ENCODE measurements at places on chromosomes 12 and 14. TPM values are rescaled to one million over a fixed set of nuclear protein-coding genes. Genes with fewer than 3 reads are reported as not detected.

DNA sequence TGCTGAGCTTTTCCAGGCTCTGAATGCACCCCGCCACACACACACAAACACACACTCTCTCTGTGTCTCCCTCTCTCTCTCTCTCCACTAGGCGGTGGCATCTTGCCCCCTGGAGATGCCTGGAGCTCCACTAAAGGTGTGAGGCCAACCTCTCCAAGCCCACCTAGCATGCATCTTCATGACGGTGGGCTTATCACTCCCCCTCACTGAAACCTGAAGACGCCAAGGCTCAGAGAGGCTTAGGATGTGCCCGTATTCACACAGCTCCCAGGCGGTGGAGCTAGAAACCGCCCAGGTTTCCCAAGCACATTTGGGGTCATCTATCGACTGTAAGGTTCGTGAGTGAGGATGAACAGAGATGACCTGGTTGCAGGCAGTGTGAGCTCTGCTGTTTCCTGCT, 42.6 kb upstream of the BCL11B start:
- H3K27ac ChIP-seq, result no peak overlapping the region
- DNase-seq, result no peak
- H3K4me1 ChIP-seq, result no peaks in the 10 kb centered on the region
- H3K27me3 ChIP-seq, result no peaks in the 10 kb centered on the region
- no peak overlapping the region for H3K4me3 ChIP-seq

- no peak for DNase-seq
- no peaks in the 10 kb centered on the region for H3K27me3 ChIP-seq
- no peak overlapping the region for H3K4me3 ChIP-seq
- H3K4me1 ChIP-seq, result peaks cover 48% of the 10 kb centered on the region
Observed at GRCh38 chr12:50211392-50212070, 44.4 kb upstream of the CERS5 start.

Gene HSPB8
- 7.1 TPM for total RNA-seq

Gene WSCD2
- total RNA-seq, result not detected

Gene CLECL1
- total RNA-seq, result not detected

GRCh38 chr14:68791078-68791901, 1.6 kb downstream of the ZFP36L1 start:
- H3K4me3 ChIP-seq, result peak overlapping the region; percentile 59
- peaks cover 30% of the 10 kb centered on the region for H3K4me1 ChIP-seq
- no peak overlapping the region for H3K27ac ChIP-seq
- DNase-seq, result no peak
- H3K27me3 ChIP-seq, result no peaks in the 10 kb centered on the region

DNA sequence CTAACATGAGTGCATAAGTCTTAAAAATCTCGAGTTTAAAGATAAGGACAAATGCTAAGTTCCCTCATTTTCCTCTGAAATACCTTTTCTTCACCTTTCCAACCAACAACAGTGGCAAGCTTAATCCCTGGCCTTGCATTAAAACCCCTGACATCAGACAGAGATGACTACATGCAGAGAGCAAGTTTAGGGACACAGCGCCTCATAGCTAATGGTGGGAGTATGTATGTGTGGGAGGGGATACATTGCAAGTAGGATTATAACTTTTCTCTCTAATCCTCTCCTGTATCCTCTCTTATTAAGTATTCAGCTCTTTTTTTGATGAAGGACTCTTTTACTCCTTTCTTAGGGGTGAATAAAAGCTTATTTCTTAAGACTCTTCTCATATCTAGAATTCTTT, 547.1 kb downstream of the CCER1 start:
- H3K27ac ChIP-seq, result no peak overlapping the region
- H3K36me3 ChIP-seq, result no peaks in the 10 kb centered on the region
- no peaks in the 10 kb centered on the region for H3K27me3 ChIP-seq
- no peaks in the 10 kb centered on the region for H3K4me1 ChIP-seq

GRCh38 chr12:10553148-10553547, 47.5 kb downstream of the EIF2S3B start:
- H3K36me3 ChIP-seq, result no peaks in the 10 kb centered on the region
- no peak for DNase-seq
- H3K27me3 ChIP-seq, result no peaks in the 10 kb centered on the region

DNA sequence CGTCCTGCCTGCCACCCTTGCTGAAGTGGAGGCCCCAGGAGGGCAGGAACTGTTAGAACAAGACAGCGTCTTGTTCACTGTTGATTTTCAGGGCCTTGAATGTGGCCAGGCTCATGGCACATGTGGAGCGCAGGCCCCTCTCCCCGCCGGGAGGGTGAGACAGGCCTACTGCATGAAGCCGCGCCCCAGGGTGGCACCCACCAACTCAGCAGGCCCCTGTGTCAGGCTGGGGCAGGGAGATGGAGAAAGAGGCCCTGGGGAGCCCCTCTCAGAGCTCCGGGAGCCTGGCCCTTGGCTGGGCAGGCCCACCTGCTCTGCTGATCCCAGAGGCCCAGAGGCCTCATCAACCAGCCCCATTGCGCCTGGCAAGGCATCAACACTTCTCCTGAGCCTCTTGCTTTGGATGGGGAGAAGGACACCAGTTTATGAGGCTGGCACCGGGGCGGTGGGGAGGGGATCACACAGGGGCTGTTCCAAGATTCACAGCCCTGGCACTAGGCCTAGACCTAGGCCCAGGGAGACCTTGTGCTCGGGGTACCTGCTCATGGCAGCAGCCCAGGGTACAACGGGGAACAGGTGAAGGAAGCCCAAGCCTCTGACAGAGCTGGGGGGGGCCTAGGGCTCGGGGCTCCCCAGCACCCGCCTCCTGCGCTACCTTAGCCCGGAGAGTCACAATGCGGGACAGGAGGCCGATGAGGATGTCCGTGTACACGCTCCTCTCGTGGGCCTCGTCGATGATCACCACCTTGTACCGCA, 18.1 kb downstream of the DHX37 start:
- H3K36me3 ChIP-seq, result peaks cover 70% of the 10 kb centered on the region
- H3K4me1 ChIP-seq, result no peaks in the 10 kb centered on the region
- H3K27ac ChIP-seq, result no peak overlapping the region
- no peak overlapping the region for H3K4me3 ChIP-seq

- H3K4me3 ChIP-seq, result no peak overlapping the region
- no peak overlapping the region for H3K27ac ChIP-seq
- peaks cover 76% of the 10 kb centered on the region for H3K4me1 ChIP-seq
- no peaks in the 10 kb centered on the region for H3K36me3 ChIP-seq
- no peaks in the 10 kb centered on the region for H3K27me3 ChIP-seq
Observed at GRCh38 chr12:52197371-52198231, 5.8 kb upstream of the KRT80 start.

Gene ST8SIA1
- total RNA-seq, result not detected

DNA sequence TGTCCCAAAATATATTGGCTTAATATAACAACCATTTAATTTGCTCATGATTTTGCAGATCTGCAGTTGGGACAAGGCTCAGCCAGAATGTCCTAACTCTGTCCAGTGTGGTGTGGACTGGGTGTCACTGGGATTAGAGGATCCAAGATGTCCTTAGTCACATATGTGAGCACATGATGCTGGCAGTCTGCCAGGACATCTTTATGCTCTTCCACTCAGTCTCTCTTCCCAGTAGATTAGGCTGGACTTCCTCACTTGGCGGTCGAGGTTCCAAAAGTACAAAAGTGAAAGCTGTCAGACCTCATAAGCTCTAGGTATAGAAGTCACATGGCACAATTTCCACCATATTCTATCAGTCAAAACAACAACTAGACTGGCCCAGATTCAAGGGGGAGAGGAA, 167.9 kb upstream of the NTF3 start:
- H3K27ac ChIP-seq, result no peak overlapping the region
- DNase-seq, result no peak
- H3K36me3 ChIP-seq, result no peaks in the 10 kb centered on the region
- H3K27me3 ChIP-seq, result no peaks in the 10 kb centered on the region
- no peaks in the 10 kb centered on the region for H3K4me1 ChIP-seq

Gene TSHR
- total RNA-seq, result not detected

- H3K27me3 ChIP-seq, result no peaks in the 10 kb centered on the region
- no peak overlapping the region for H3K27ac ChIP-seq
- no peaks in the 10 kb centered on the region for H3K4me1 ChIP-seq
- no peak overlapping the region for H3K4me3 ChIP-seq
Observed at GRCh38 chr12:90888316-90888715, 66.7 kb downstream of the CCER1 start.

GRCh38 chr14:95300002-95300696, 19.6 kb downstream of the CLMN start:
- DNase-seq, result no peak
- no peaks in the 10 kb centered on the region for H3K27me3 ChIP-seq
- H3K4me1 ChIP-seq, result no peaks in the 10 kb centered on the region

DNA sequence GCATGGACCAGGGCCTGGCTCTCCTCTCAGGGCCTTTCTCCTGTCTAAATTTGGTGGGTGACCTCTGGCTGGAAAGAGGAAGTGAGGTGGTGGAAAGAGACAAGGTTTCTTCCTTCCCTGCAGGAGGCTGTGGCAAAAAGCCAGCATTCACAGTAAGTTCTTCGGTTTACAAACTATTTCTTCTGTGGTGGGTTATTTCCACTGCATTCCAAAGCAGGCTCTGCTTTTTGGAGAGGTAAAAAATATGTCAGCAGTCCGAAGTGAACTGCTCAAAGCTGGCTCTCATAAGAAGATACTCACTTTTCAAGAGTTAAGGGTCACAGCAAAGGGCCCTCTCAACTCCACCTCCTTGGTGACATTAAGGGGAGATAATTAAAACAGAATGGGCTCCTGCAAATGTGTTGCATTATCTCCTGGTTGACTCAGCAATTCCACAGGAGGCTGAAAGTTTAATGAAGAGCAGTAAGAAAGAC, 48.9 kb upstream of the POC1B start:
- peak; percentile 64 for DNase-seq
- H3K36me3 ChIP-seq, result no peaks in the 10 kb centered on the region
- H3K27ac ChIP-seq, result peak overlapping the region; percentile 64
- H3K4me3 ChIP-seq, result no peak overlapping the region

Gene FAR2
- total RNA-seq, result 1.5 TPM

- H3K27me3 ChIP-seq, result no peaks in the 10 kb centered on the region
- H3K4me3 ChIP-seq, result no peak overlapping the region
- no peak for DNase-seq
- no peaks in the 10 kb centered on the region for H3K36me3 ChIP-seq
- peaks cover 21% of the 10 kb centered on the region for H3K4me1 ChIP-seq
Observed at GRCh38 chr14:34496007-34496678, 34.1 kb upstream of the SPTSSA start.

Gene NOXRED1
- total RNA-seq, result not detected

- H3K36me3 ChIP-seq, result no peaks in the 10 kb centered on the region
- no peaks in the 10 kb centered on the region for H3K4me1 ChIP-seq
- no peak for DNase-seq
- H3K27ac ChIP-seq, result no peak overlapping the region
- H3K27me3 ChIP-seq, result no peaks in the 10 kb centered on the region
- no peak overlapping the region for H3K4me3 ChIP-seq
Observed at GRCh38 chr12:73057428-73057827, 785.3 kb downstream of the TRHDE start.

DNA sequence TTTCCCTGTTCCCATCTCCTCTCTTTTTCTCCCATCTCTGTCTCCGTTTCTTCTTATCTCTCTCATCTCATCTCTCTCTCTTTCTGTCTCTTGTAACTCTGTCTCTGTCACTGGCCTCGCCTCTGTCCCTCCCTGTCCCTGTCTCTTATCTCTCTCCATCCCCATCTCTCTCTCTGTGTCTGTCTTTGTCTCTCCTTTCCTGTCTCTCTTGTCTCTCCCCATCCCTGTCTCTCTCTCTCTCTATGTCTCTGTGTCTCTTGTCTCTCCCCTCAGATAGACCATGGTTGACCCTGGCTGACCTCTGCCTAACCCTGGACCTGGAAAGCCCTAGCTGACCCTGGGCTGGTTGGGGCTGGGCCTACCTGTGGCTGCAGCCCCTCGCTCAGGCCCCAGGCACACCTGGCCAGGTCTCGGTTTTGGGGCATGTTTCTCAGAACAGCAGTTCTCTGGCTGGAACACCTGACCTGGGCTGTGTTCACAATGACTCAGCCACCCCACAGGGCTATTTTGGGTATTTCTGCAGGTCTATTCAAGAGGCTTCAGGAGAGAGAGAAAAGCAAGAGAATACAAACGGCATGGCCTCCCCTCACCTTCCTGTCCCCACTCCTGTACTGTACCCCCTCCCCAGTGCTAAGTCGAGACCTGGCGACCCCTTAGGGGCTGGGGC, 174.4 kb downstream of the TMEM121 start:
- no peak overlapping the region for H3K4me3 ChIP-seq
- no peaks in the 10 kb centered on the region for H3K27me3 ChIP-seq
- no peaks in the 10 kb centered on the region for H3K36me3 ChIP-seq
- H3K27ac ChIP-seq, result no peak overlapping the region
- H3K4me1 ChIP-seq, result no peaks in the 10 kb centered on the region

- H3K36me3 ChIP-seq, result no peaks in the 10 kb centered on the region
- no peak for DNase-seq
- no peak overlapping the region for H3K4me3 ChIP-seq
- H3K4me1 ChIP-seq, result 0 out of 2 replicates have a peak, but pooled peaks cover 5% of the 10 kb centered on the region
- H3K27ac ChIP-seq, result no peak overlapping the region
Observed at GRCh38 chr12:100661300-100661951, 87.9 kb downstream of the GAS2L3 start.

Gene GPRC5D
- not detected for total RNA-seq

GRCh38 chr14:87601036-87601435, 391.9 kb downstream of the GALC start:
- no peaks in the 10 kb centered on the region for H3K4me1 ChIP-seq
- H3K4me3 ChIP-seq, result no peak overlapping the region
- no peaks in the 10 kb centered on the region for H3K36me3 ChIP-seq

GRCh38 chr12:43540470-43540869, 11.5 kb downstream of the ADAMTS20 start:
- DNase-seq, result no peak
- no peak overlapping the region for H3K27ac ChIP-seq
- no peaks in the 10 kb centered on the region for H3K4me1 ChIP-seq
- no peaks in the 10 kb centered on the region for H3K36me3 ChIP-seq

Gene ZFC3H1
- 5.4 TPM for total RNA-seq

DNA sequence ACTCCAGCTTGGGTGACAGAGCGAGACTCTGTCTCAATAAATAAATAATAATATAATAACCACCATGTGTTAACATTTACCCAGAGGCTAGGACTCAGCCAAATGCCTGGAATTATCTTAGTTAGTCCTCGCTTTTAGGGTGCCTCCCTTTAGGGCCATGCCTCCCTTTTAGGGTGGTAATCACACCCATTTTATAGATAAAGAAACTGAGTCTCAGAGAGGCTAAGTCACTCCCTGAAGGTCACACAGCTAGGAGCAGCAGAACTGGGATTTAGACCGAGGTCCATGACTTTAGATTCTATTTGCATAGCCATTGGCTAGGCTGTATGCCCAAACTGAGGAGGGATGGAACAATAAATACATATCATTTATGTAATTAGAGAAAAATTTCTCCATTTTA, 11.4 kb downstream of the TESC start:
- DNase-seq, result no peak
- H3K36me3 ChIP-seq, result no peaks in the 10 kb centered on the region
- H3K27me3 ChIP-seq, result peaks cover 5% of the 10 kb centered on the region
- H3K4me1 ChIP-seq, result no peaks in the 10 kb centered on the region
- H3K4me3 ChIP-seq, result no peak overlapping the region
- no peak overlapping the region for H3K27ac ChIP-seq

DNA sequence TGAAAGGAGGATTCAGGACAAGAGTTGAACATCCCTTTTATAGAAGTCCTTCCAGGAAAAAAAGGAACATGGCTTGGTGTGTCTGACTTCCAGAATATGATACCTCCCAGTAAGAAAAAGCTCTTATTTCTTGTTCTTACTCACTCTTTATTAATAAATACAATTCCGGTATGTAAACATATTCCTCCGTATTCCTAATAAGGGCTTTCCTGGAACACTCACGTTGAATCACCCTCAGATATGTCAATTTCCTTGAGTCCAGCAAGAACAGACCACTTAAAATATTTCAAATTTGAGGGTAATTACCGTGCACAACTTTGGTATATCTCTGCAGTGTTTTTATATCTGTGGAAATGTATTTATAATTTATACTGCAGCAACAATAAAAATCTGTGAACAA, 385.6 kb downstream of the SYT1 start:
- H3K27ac ChIP-seq, result peak overlapping the region; percentile 52
- no peaks in the 10 kb centered on the region for H3K27me3 ChIP-seq
- no peak for DNase-seq
- H3K4me1 ChIP-seq, result peaks cover 23% of the 10 kb centered on the region
- peaks cover 20% of the 10 kb centered on the region for H3K36me3 ChIP-seq
